ENCODE measurements at places on chromosomes 5 and 9.

GRCh38 chr9:115229496-115229895, 111.5 kb upstream of the TNC start:
- no peak for DNase-seq

DNA sequence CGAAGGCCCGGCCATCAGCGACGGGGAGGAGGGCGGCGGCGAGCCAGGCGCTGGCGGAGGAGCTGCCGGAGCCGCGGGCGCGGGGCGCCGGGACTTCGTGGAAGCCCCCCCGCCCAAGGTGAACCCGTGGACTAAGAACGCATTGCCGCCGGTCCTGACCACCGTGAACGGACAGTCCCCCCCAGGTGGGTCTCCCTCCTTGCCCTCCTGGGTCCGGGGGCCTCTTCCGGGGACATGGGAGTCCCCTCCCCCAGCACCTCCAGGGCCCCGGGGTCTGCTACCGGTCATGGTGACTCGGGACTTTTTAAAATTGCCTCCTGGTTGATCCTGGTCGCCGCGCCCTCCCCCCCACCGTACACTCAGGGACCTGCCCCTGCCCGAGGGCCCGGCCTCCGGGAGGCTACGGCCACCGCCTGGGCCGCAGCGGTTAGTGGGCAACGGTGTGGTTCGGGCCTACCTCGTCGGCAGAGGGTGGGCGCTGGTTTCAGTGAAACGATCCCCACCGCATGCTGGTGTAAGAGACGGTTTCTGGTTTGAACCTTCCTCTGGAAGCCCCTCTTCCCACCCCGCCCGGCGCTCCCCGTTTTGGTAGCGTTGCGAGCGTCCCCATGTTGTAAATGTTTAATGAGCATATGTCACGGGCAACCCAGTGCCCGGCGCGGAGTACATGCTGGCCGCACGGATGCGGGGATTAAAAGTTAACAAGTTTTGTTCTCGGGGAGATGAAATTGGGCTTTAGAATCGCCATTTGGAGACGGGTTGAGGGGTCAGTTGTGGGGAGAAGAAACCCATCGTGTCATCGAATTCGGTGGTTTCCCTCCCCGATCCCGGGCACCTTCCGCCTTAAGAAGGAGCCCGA, 1.1 kb downstream of the LARP1 start:
- DNase-seq: no peak

- no peak for DNase-seq
Measured at GRCh38 chr5:171965745-171966144, 40.7 kb downstream of the FBXW11 start.

DNA sequence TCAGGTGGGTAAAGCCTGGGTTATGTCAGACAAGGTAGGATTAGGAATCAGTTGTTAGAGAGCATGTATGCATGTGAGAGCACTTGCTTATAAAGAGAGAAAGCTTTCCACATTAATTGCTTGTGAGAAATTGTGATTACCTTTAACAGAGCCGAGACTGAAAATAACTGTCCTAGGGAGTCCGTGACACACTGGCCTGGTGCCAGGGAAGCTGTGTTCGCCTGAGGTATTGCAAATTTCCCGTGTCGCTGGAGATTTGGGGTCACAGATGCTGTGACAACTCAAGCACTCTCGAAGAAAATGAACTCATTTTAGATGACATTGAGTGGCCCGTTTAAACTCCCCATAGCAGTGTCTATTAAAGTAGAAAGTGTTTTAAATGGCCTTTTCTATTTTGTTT, 9.6 kb downstream of the SLC1A1 start:
- no peak for DNase-seq

DNA sequence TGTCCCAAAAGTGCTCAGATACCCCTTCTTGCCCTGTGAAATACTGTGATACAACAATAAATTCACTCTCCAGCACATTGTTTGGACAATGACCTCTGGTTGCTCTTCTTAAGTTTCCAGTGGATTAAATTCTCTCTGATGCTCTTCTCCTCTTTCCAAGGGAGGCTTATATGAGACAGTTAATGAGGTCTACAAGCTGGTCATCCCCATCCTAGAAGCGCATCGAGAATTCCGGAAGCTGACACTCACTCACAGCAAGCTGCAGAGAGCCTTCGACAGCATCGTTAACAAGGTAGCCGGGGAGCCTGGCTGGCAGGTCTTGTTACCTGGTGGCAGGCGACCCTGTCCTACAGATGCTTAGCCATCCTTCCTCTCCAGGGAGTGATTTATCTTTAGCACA, 226.5 kb downstream of the DOCK8 start:
- no peak for DNase-seq

DNA sequence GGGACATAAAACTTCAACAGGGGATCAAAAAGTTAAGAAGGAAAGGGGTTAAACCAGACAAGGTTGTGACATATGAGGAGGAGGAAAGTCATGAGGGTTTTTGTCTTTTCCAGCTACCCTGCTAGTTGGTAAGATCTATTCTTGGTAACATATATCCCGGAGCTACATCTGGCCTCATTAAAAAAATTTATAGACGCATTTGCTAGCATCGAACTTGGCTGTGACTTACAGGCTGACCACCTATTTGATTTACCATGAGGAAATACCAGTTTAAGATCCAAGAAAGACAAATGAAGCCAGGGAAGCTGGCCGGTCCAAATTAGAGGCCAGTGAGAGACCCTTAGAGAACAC, 87.6 kb upstream of the NIPAL4 start:
- DNase-seq: no peak

- DNase-seq: no peak
Measured at GRCh38 chr9:121658166-121658565, 6.7 kb downstream of the DAB2IP start.

- no peak for DNase-seq
Measured at GRCh38 chr5:141757402-141757801, 75.4 kb upstream of the ARAP3 start.

DNA sequence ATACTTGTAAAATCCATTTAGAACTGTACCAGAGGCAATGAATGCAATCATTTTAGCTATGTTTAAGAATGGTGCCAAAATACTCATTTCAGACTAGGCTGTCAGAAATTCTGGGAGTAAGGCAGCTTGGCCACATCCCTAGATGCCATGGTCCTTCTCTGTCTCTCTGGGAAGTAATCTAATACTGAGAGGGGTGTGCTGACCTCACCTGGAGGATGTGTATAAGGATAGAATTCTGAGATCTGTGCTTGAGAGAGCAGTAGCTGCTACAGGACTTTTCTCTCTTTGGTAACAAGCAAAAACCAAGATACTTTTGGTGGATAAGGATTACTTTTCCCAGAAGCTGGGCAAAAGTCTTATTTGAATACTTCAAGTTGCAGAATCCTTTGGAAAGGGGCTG, 68.1 kb upstream of the MRPS30 start:
- no peak for DNase-seq

DNA sequence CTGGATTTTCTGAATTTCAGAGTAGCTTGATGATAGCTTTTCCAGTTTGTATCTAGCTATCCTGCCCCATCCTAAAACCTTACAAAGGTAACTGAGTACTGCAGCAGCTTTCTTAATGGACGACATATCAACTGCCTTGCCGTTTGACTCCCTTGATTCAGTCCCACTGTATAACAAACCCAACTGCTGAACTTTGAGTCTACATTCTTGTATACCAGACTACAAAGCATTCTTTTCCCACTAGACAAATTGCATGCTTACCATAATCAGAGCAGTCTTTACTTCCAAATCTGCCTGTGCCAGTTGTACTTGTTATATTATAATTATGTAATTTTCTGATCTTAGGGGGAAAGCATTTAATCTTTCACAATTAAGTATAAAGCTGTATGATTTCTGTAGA, 47.3 kb downstream of the ANKRD31 start:
- no peak for DNase-seq

- no peak for DNase-seq
Measured at GRCh38 chr5:133643365-133643764, 31.0 kb upstream of the FSTL4 start.

- no peak for DNase-seq
Measured at GRCh38 chr5:146338774-146339714, at the start of gene POU4F3. TSS of gene POU4F3 (plus strand) at chr5:146338839. CDS start at chr5:146339113, 274 bp downstream.

GRCh38 chr5:135476615-135477581, 24.7 kb upstream of the TIFAB start:
- DNase-seq: no peak

DNA sequence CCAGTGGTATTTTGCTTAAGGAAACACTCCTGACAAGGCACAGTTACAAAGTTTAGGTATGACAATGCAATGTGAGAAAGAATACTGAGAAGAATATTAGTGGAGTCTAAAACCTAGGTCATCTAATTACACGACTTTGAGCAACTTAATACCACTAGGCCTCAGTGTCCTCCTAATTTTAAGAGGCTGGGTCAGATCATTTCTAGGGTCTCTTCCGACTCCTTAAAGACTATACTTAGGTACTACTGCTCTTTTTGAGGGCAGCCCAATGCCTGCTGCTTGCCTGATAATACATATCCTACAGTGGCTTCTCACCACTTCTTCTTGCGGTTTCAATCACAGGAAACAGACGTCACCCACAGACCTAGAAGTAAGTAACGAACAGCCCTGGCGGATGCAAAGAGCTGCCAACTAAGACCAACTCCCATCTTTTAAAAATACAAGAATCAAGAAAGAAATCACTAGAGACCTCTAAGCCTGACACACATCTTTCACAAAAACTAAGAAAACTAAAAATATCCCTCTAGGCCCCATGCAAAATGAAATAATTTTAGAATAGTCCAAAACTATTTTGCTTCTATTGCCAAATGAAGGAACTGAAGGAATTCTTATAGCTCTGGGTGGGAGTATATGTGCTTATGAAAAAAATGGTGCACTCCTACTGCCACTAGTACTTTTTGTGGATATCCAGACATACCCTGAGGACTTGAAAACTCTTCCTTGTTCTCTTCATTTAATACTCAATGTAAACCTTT, 13.1 kb downstream of the DIAPH1 start:
- DNase-seq: peak; percentile 48

- no peak for DNase-seq
Measured at GRCh38 chr9:133513214-133514100, 11.3 kb downstream of the MYMK start.

- DNase-seq: no peak
Measured at GRCh38 chr5:62547945-62548630, 30.5 kb upstream of the LRRC70 start.

DNA sequence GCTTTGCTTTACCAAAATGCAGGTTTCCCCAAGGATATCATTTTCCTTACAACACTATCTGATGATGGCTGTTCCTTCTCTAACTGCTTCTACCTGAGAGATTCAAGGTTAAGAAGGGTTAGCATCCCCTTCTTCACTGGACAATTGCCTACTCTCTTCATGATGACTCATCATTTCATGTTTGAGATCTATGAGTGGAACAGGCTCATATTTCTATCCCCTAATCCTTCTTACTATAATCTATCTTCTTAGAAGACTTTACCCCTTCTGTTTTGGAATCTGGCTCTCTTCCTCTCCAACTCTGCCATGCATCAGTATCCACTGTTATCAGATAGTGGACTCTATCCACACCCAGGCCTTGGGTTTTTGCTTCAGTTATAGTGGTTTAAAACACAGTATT, 54.3 kb downstream of the NR3C1 start:
- no peak for DNase-seq

GRCh38 chr9:112809351-112809848, 58.8 kb downstream of the SNX30 start:
- peak; percentile 73 for DNase-seq

DNA sequence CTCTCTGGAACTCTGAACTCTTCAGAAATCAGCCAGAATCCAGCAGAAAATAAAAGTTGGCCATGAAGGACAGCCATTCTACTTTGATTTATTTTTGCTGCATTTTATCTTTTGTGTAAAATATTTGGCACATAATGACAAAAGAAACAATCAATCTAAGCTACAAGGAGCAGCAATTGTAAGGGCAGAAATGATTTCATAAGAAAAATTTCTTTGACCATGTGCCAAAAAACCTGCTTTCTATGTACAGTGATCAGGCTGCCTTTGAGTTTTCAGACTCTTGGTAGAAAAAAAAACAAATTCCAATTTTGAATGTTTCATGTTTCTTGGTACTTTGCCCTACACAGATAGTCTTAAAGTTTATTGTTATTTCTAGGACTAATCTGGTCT, 69.8 kb upstream of the SLC1A3 start:
- no peak for DNase-seq

GRCh38 chr5:152465140-152465539, 60.1 kb upstream of the NMUR2 start:
- no peak for DNase-seq

DNA sequence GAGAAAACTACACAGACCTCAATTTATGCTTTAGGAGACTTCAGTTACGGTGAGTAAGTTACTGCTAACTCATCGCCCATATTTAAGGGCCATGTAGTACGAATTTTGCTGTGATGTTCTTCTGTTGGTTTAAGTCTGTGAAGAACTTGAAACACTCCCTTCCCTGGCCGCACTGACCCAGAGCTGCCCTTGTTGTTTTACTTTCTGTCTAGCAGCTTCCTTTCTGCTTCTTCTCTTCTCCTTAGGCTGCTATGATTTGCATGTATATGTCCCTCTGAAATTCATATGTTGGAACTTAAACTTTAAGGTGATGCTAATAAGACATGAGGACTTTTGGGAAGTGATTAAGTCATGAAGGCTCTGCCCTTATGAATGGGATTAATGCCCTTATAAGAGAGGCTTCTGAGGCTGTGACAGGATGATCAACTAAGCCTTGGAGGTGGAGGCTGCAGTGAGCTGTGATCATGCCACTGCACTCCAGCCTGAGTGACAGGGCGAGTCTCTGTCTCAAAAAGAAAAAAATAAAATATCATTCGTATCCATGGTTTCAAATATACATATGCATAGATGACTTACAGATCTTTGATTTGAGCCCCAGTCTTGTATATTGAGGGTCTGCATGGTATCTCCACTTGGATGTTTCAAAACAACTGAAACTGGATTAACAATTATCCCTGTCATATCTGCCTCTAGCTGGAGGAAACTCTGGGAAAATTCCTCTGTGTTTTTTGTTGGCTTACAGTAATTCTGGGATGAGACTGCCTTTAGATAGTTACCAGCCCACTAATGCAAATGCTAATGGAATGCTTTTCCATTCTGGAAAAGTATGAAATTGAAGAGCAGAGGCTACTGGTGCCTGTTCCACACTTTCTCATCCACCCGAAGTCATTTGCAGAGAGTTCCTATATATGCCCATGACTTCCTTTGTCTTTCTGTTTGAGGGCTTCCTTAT, 263.4 kb upstream of the ACTBL2 start:
- DNase-seq: no peak

- no peak for DNase-seq
Measured at GRCh38 chr9:107306308-107306707, 23.2 kb downstream of the RAD23B start.
